ENCODE measurements at places on chromosomes 11 and 22.

DNA sequence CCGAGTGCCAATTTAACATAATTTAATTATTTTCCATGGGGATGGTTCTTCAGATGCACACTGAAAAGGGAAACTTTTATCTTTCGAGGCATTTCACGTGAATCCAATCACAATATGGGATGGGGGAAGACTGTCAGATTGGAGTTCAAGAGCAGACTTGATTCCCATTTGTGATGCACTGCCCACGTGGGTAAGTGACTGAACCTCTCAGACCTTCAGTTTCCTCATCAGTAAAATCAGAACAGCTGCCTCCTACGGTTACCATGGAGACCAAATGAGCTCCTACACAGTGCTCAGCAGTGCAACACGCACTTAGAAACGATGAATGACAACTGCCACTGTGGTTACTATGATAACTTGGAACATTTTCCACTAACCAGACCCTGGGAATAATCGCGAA is 21.7 kb downstream of the KIAA0930 start:
- no peak for DNase-seq

- DNase-seq: no peak
Observed at GRCh38 chr11:86923999-86924766, 31.0 kb downstream of the FZD4 start.

DNA sequence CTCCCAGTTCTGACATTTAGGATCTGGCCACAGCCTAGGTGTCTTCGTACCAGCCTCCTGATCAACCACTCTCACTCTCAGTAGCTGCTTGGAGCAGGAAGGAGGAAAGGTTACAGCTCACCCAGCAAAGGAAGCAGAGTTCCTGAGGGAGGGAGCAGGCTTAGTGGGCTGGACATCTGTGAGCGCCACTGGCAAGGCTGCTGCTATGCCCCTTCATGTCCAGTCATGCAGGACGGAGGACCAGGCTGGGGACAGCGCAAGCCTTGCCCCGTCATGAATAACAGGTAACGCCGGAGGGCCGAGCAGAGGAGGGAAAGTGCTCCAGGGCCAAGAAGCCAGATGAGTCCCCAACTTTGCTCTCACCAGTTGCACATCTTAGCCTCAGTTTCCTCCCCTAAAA is 25.8 kb downstream of the TPST2 start:
- DNase-seq: no peak

- no peak for DNase-seq
Observed at GRCh38 chr22:26635117-26635516, 13.4 kb downstream of the CRYBA4 start.

GRCh38 chr11:115545581-115546210 is 41.5 kb upstream of the CADM1 start:
- no peak for DNase-seq

Measured in OCI-M1 (cell line).